Vagina (tissue), 2 donors: ENCODE measurements at places on chromosomes 5 and 9. TPM values are rescaled to one million over a fixed set of nuclear protein-coding genes. Genes with fewer than 3 reads are reported as not detected.

- DNase-seq = no peak
Measured at GRCh38 chr5:109275919-109276318, 133.9 kb downstream of the PJA2 start.

DNA sequence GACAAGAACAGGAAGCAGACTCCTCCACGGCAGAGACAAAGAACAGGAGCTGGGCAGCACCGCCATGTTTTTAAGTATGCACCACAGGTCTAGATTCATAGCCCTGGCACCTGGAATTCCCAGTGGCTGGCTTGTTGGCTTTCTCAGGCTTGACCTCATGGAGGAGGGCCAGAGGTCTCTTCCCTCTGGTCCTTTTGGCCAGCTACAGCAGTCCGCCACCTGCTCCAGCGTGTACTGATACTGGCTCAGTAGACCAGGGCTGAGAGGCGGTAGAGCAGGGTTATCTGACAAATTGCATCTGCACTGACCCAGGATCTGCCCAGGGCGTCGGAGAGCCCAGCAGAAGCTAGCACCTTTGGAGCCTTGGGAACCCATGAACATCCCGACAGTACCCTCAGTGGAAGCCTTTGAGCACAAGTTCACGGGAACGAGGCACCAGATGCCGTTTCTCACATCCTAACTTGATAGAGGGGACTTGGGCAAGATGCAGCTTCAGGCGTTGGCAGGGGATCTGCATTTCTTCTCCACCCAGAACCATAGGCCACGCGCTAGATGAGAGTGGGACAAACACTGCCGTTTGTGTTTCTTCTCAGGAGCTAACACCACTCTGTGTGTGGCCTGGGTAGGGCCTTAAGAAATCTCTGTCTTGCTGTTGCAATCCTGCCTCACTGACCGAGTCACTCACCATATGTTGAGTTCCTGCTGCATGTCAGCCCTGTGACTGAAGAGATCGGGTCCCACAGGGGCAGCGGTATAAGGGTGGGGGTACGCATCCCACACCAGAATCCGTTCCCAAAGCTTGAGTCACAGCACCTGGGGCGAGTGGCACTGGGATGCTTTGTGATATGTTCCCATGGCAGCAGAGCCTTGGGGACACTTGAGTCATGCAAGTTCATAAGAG lies 90.3 kb upstream of the OTULINL start:
- no peak for DNase-seq

CMBL gene
- 5.9 TPM for total RNA-seq

ZNF474 gene
- 0.49 TPM for total RNA-seq

RPL12 gene
- total RNA-seq = 2,572 TPM

PARP8 gene
- total RNA-seq = 48.4 TPM

DNA sequence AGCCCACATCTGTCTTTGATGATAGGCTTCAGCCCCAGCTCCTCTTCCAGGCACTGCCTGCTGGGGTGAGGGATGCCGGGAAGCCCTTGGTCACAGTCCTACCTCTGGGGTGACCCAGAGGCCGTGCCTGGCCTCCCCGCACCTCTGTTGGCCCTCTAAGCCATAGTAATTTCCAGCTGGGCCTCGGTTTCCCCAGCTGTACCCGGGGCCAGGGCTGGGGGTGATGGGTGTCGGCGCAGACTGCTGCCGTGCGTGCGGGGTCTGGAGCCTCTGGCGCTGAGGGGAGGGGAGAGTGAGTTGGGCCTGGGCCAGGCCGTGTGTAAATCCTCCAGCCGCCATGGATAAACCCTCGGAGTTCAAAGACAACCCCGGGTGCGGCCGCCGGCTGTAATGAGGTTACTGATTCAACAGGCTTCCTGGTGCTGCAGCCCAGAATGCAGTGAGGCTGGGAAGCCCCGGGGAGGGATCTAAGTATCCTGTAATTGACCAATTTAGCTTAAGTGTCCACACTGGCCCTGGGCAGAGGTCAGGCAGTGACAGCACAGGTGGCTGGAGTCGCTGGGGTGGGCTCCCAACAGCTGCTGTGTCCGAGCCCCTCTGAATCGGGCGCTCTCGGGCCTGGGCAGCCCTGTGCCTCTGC lies 7.1 kb downstream of the RXRA start:
- no peak for DNase-seq

DNA sequence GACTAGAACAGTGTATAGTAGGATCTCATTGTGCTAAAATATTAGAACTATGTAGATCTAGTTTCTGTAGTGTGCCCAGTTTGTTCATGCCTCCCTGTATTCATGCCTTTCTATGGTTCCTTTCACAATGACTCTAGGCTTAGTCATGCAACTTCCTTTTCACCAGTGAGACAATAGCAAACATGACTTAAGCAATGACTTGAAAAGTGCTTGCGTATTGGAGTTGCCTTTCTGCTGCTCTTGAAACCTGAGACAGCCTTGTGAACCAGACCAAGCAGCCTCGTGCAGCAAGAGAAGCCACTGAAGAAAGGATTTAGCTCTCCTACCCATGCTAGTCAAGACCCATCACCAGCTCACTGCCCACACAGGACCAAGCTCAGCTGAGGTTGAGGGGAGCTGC lies 294.5 kb upstream of the TAS2R1 start:
- no peak for DNase-seq

DNA sequence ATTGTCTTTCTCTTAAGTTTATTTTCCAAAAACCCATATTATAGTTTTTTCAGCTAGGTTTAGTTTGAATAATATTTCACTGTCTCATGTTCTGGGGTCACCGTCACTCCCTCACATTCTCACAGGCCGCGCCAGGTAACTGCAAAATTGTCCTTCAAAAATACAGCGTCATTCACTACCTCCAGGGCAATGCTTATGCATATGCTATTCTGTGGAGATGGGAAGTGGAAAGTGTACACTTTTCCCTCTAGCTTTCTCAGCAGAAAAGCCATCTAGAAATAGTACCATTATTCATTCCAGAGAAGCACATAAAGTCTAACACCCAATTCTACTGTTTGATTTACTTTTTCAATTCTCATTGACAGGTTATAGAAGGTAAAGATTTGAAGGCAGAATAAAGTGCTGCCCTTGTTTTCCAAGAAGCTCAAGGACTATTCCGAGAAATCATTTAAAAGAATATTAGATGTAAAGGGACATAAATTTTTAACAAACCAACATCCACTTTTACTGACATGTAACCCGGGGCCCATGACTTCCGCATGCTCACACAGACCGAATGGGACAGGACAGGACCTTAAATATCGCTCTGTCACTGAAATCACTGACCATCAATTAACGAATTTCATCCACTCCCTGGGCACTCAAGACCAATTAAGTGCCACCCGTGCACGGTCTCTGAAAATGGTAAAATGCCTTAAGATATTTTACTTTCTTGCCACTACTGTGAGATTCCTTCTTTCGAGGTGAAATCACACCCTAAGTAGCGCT lies 720 bp downstream of the NUDT12 start:
- DNase-seq = no peak

DNA sequence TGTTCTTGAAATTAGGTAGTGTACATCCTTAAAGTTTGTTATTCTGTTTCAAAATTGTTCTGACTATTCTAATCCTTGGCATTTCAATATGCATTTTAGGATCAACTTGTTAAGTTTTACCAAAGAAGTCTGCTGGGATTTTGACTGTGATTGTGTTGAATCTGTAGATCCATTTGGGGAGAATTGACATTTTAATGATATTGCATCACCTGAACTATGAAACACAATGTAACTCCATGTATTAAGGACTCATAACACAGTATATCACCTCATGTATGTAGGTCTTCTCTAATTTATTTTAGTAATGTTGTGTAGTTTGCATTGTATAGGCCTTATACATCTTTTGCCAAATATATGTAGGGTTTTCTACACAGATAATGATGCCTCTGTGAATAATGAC lies 77.8 kb downstream of the RALGPS1 start:
- DNase-seq = no peak

LCP2 gene
- total RNA-seq = 25.5 TPM

- no peak for DNase-seq
Measured at GRCh38 chr5:51846015-51846414, 462.8 kb downstream of the ISL1 start.

DNA sequence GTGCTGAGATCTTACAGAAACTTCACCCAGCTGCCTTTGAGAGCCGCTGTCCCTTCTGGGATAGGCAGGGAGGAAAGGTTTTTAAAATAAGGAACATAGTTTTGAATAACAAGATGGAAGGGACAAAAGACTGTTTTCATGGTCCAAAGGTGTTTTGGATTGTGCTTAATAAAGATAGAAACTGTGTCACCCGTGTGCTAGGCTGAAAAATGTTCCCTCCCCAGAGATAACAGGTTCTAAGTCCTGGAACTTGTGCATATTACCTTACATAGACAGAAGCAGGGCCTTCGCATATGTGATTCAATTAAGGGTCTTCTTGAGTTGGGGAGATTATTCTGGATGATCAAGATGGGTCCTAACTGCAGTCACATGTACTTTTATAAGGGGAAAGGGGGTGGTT lies 1.9 kb upstream of the CEMIP2 start:
- no peak for DNase-seq

DNA sequence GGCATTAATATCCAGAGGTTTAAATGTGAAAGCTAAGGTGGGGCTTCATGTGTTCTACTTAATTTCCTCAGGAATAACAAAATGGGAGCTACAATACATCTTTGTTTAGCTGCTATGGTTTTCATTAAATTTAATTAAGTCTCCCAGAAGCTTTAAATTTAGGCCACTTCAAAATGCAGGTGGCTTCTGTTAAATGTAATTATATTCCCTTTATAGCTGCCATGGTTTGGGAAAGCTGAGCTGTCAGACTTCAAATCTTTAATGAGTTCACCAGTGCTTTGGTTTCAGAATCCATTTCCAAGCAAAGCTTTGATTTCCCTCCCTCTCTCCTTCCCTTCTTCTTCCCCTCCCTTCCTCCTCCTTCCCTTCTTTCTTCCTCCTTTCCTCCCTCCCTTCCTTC lies 58.4 kb upstream of the FAM170A start:
- DNase-seq = no peak

- DNase-seq = peak; percentile 77
Measured at GRCh38 chr9:38312406-38312805, 80.1 kb upstream of the ALDH1B1 start.

GRCh38 chr5:133917785-133918184 lies 50.6 kb downstream of the C5orf15 start:
- no peak for DNase-seq

GRCh38 chr9:70746760-70747159 lies 332.3 kb upstream of the KLF9 start:
- no peak for DNase-seq

DNA sequence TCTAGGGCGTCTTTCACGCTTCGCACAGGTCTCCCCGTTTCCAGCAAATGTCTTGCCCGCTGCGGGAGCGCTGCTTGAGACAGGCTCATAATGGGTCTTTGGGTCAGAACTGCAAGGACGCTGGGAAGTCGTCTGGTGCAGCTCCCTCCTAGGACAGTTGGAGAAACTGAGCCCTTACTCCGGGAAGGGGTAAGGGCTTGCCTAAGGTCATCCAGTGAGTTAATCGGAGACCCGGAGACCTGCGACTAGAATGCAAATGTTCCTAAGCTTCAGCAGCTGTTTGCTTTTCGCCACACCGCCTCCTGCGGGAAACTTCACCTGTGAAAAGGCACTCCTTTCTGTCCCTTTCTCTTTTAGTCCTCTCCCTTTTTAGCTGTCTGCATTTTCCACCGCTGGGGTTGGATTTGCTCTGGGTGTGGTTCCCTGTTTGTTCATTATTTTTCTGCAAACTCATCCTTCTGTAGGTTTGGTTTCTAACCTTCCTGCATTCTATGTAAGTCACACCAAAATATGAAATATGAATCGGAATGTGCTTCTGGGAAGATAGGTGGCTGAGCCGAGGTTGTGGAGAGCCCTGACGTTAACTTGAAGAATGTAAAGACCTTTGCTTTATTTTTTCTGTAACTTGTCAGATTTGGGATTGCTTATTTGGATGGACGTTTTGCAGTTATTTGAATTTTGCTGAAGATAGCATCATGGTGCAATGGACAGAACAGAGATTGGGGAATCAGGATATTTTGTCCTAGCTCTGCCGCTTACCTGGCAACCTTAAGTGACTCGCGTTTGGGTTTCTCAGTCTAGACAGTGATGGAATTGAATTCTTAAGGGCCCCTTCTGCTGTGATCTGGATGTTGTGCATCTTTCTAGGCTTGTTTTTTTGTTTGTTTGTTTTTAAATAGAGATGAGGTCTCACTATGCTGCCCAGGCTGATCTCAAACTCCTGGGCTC lies 909 bp downstream of the SLC36A1 start:
- DNase-seq = no peak

DNA sequence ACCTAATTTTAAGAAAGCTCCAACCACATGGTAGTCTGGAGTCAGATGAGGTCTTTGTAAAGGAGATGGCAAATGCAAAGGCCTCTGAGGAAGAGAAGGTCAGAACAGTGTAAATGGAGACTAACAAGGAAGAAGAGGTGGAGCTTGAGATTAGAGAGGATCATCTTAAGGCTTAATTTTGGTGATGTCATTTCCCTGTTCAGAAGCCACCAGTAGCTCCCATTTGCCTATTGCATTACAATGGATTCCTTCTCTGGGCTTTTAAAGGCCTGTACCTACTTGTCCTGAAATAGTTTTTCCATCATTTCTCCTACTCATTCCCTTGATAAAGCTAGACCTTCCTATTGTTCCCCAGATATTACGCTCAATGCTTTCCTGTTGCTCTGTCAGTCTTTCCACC lies 16.1 kb downstream of the PCSK5 start:
- DNase-seq = no peak

DNA sequence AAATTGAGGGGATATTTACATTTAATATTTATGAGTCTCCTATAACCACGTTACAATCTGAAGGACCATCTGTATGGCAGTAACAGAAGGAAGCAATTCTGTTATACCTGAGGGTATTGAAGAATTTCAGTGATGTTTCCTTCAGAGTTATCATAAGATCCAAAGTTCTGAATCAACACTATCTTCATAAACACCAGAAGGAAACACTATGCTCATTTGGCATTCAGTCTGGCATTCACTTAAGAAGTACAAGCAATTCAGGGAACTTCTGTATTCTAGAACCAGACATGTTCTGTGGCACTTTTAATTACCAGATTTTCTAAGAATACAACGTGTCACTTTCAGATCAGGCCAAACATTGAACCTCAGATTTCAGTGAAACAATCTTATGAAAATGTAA lies 9.6 kb downstream of the DAB2 start:
- DNase-seq = no peak

DNA sequence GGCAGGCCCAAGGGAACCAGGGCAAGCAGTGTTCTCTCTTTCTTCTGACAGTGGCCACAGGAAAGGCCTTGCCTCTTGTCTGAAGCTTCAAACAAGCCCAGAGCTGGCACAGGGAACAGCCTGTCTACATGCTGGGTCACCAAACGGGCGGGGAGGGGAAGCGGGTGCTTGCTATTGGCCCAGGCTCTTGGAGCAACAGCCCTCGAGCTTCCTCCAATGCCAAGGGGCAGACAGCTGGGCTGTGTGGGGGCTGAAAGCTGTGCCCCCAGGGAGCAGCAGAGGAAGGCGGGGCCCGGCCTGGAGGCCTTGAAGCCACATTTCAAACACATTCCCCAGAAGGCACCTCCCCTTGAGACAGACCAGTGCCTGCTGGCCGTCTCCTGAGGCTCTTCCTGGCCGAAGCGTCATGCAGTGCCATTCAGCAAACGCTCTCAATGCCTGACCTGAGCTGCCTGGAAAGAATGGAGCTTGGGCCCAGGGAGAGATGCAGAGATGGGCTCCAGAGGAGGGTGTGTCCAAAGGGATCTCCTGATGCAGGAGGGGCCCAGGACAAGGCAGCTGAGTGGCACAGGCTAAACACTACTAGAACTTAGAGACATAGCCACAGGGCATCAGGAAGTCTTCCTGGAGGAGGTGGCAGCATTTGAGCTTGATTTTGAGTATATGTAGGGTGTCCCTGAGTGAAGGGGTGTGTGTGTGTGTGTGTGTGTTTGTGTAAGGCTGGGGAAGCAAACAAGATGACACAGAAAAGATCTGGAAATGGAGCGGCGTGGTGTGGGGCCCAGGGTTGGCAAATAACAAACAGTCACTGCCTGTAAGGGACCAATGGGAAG lies 2.5 kb downstream of the FIBCD1 start:
- DNase-seq = no peak

GRCh38 chr5:158852622-158853021 lies 247.1 kb downstream of the EBF1 start:
- no peak for DNase-seq
